ENCODE measurements at places on chromosomes 2 and 18. TPM values are rescaled to one million over a fixed set of nuclear protein-coding genes. Genes with fewer than 3 reads are reported as not detected.

CPS1 gene
- 23.7 TPM for total RNA-seq

ALPP gene
- not detected for total RNA-seq

PLEKHB2 gene
- 29.4 TPM for total RNA-seq

MYOM1 gene
- total RNA-seq = 0.13 TPM

HOXD1 gene
- total RNA-seq = not detected

RNU2-63P gene
- not detected for total RNA-seq

MEP1B gene
- total RNA-seq = not detected

SPR gene
- 12.8 TPM for total RNA-seq

BOK gene
- total RNA-seq = 23.3 TPM

KIF5C gene
- total RNA-seq = 0.24 TPM

PLGLB2 gene
- total RNA-seq = 0.32 TPM

PLA2R1 gene
- total RNA-seq = 2.0 TPM

DOK1 gene
- 11.8 TPM for total RNA-seq

C2orf92 gene
- 0.39 TPM for total RNA-seq

HYCC2 gene
- total RNA-seq = 2.7 TPM

M1AP gene
- total RNA-seq = not detected

NETO1 gene
- not detected for total RNA-seq

SIGLEC15 gene
- total RNA-seq = 1.0 TPM

ALPI gene
- not detected for total RNA-seq

GPAT2 gene
- total RNA-seq = 4.9 TPM

CGREF1 gene
- 4.6 TPM for total RNA-seq

TSPYL6 gene
- total RNA-seq = not detected

ATP6V1B1 gene
- 0.40 TPM for total RNA-seq

DNAJC27 gene
- 2.1 TPM for total RNA-seq

ALPG gene
- not detected for total RNA-seq

GKN1 gene
- total RNA-seq = not detected

NT5DC4 gene
- not detected for total RNA-seq

CXCR1 gene
- total RNA-seq = not detected

TMEFF2 gene
- total RNA-seq = 0.96 TPM

HOXD4 gene
- not detected for total RNA-seq

TRAK2 gene
- 21.0 TPM for total RNA-seq

DNER gene
- total RNA-seq = 4.8 TPM

CNTNAP5 gene
- not detected for total RNA-seq

IL1A gene
- 0.24 TPM for total RNA-seq

SERPINB13 gene
- total RNA-seq = not detected

IL1RL1 gene
- 108 TPM for total RNA-seq

RFX8 gene
- 0.16 TPM for total RNA-seq

IL36A gene
- not detected for total RNA-seq

TBR1 gene
- under 0.01 TPM for total RNA-seq

COL3A1 gene
- 1,834 TPM for total RNA-seq

CYRIA gene
- total RNA-seq = 1.9 TPM

RUFY4 gene
- not detected for total RNA-seq

SANBR gene
- total RNA-seq = 7.2 TPM

LRP2 gene
- not detected for total RNA-seq

MC5R gene
- not detected for total RNA-seq

POTEJ gene
- total RNA-seq = not detected

CABLES1 gene
- total RNA-seq = 2.8 TPM

REEP1 gene
- total RNA-seq = 0.40 TPM

UBXN4 gene
- total RNA-seq = 41.9 TPM

CRACDL gene
- 0.24 TPM for total RNA-seq

ABCB11 gene
- total RNA-seq = not detected

CRYGD gene
- not detected for total RNA-seq

STK36 gene
- total RNA-seq = 7.6 TPM

METTL21A gene
- total RNA-seq = 18.9 TPM

CAPN10 gene
- 15.6 TPM for total RNA-seq

PIEZO2 gene
- 25.4 TPM for total RNA-seq
